ENCODE measurements at places on chromosomes 11 and 22. TPM values are rescaled to one million over a fixed set of nuclear protein-coding genes. Genes with fewer than 3 reads are reported as not detected.

APIP gene
- total RNA-seq = 16.6 TPM

NLRP14 gene
- under 0.01 TPM for total RNA-seq

LRRC74B gene
- total RNA-seq = not detected

- DNase-seq = no peak
These were observed at the start of gene DRICH1 for GRCh38 chr22:23632178-23632577. DRICH1 (minus strand) TSS chr22:23632321; CDS start chr22:23632023, 298 bp downstream.

GRCh38 chr11:133305208-133305956, 226.9 kb downstream of the OPCML start:
- DNase-seq = no peak

DNA sequence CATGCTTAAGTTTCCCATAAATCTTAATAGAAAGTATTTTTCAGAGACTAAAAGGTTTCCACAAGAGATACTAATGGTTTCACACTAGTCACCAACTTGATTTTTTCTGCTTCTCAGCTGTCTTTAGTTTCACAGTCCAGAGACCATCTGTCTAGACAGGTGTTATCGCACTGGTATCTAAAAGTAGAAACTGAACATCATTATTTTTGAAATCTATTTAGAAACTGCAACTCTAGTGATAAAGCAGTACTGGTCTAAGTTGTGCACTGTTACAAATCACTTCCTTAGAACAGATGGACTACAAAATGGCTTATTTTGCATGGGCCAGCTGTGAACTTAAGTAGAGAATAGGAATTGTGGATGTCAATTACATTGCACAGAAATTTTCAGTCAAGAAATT, 78.0 kb downstream of the CNTN5 start:
- no peak for DNase-seq

GRCh38 chr11:117875382-117876058, 938 bp downstream of the FXYD6 start:
- no peak for DNase-seq

- DNase-seq = no peak
These were observed 396 bp downstream of the CCDC157 start for GRCh38 chr22:30357236-30357570.

GRCh38 chr11:78767027-78767932, 192.6 kb upstream of the NARS2 start:
- no peak for DNase-seq

GRCh38 chr11:79304599-79305212, 136.1 kb downstream of the TENM4 start:
- no peak for DNase-seq

DNA sequence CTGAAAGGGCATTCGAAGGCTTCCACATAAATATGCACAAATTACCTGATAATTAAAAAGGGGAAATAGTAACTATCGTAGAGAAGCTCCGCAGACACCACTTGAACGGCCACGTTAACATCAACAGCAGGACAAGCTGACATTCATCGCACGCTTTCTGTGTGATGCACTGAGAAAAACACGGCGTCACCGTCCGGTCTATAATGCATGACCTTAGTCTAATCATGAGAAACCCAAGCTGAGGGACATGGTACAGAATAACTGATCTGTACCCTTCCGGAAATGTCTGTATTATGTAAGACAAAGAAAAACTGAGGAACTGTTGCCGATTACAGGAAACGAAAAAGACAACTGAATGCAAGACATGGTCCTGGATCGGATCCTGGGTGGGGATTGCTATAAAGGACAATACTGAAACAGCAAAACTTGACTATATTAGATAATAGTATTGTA, 678 bp upstream of the RANGAP1 start:
- DNase-seq = peak; percentile 64

DNA sequence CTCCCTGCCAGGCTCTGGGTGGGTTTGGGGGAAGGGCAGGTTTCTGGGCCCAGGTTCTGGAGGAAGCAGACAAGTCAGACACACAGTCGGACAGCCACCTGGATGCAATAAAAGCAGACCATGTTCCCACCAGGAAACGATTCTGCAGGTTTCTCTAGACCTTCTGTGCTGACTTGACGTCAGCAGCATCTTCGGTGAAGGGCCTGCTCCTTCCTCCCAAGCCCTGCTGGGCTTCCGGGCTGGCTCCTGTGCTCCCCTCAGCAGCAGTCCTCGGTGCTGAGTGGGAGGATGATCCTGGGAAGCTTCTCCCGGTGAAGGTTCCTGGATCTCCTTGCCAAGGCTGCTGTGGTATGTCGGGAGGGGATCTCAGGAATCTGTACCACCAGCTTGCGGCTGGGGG, 240.0 kb downstream of the GRIK4 start:
- no peak for DNase-seq

DNA sequence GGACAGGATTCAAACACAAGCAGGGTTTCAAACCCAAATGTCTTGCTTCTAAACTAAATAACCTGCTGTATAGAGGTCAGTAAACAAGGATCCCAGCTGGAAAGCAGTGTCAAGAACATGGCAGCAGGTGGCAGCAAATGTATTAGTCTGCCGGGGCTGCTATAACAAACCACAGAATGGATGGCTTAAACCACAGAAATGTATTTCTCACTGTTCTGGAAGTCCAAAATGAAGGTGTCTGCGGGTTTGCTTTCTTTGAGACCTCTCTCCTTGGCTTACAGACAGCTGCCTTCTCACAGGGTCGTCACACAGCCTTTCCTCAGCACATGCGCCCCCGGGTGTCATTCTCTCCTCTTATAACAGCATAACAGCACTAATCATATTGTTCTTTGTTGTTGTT, 65.1 kb upstream of the LRRC55 start:
- peak; percentile 65 for DNase-seq
